ENCODE measurements at places on chromosomes 1 and 21.

- DNase-seq: no peak
Measured at GRCh38 chr1:36305915-36306209, 306 bp upstream of the SH3D21 start.

DNA sequence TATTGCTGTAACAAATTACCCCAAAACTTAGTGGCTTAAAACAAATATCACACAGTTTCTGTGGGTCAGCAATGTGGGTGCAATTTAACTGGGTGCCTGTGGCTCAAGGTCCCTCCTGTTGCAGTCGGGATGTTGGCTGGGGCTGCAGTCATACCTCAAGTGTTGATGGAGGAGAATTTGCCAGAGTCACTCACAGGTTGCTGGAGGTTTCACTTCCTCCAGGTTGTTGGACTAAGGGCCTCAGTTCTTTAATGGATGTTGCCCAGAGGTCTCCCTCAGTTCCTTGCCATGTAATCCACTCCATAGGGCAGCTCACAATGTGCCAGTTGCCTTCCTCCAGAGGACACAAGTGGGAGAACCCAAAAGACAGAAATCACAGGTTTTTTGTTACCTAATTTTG, 2.5 kb upstream of the TAF13 start:
- DNase-seq: no peak

- DNase-seq: no peak
Measured at GRCh38 chr1:7022058-7022457, 236.8 kb downstream of the CAMTA1 start.

DNA sequence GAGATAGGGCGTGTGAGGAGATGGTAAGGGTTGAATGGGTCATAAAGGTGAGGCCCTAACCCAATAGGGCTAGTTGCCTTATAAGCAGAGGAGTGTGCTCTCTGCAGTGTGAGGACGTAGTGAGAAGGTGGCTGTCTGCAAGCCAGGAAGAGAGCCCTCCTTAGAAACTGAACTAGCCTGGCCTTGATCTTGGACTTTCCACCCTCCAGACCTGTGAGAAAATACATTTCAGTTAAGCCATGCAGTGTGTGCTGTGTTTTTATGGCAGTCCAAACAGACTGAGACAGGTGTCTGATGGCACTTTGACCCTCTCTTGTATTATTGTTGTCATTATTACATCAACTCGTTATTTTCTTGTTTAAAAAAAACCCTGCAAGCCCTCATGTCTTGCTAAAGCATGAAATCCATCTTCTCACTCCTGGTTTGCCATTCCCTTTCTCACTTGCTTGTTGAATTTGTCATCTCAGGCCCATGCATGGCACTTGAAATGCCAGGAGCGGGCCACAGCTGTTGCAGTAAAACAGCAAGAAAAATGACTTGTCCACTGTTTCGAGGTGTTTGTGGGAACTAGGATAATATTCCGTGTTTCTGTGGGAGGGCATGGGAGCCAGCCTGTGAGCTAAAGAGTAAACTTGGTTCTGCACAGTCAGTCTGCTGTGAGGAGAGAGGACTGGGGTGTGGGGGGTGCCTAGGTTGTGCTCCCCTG, 78.6 kb downstream of the STUM start:
- no peak for DNase-seq

GRCh38 chr1:45152126-45152525, 54.3 kb downstream of the ZSWIM5 start:
- no peak for DNase-seq

DNA sequence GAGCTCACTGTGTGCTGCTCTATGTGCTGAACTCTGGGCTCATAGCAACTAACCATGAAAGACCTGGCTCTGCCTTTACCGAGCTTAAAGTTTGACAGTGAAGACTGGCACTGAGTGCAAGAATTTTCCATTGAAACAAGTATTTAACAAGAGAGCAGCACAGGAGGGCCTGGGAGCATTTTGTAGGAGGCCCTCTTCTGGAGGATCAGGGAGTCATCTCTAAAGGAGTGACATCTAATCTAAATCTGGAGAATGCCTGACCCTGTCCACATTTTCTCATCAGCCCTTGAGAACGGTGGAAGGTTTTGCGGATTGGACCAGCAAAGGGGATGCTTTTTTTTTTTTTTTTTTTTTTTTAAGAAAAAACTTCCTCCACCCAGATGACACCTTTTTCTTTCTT, 150.8 kb downstream of the ROR1 start:
- DNase-seq: no peak

- DNase-seq: peak; percentile 9
Measured at GRCh38 chr1:48654606-48655210, 122.0 kb downstream of the BEND5 start.

DNA sequence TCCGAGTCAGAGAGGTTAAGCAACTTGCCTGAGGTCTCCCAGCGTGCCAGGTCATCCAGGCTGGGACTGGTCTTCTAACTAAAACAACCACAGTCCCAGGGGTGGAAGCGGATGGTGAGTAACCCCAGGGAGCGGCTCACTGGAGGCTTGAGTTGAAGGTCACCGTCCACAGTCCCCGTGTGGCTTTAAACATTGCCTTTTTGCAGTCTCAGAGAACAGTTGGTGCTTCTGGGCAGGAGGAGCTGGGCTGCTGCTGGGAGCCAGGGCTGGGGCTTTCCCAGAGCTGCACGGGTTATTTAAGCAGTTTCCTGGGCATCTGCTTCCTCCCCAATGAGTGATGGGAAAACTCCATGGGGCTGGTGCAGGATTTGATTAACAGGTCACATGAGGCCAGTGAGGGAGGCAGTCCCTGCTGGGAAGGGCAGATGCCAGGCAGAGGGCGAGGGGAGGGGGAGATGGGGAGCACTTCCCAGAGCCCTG, 12.3 kb downstream of the ARHGEF10L start:
- DNase-seq: no peak

GRCh38 chr1:185442050-185442449, 125.0 kb upstream of the IVNS1ABP start:
- no peak for DNase-seq

Data from large intestine (tissue), 12 donors.